ENCODE measurements at places on chromosomes 13 and 19.

GRCh38 chr19:50512112-50512998 lies 1.4 kb downstream of the ASPDH start:
- no peak for DNase-seq

DNA sequence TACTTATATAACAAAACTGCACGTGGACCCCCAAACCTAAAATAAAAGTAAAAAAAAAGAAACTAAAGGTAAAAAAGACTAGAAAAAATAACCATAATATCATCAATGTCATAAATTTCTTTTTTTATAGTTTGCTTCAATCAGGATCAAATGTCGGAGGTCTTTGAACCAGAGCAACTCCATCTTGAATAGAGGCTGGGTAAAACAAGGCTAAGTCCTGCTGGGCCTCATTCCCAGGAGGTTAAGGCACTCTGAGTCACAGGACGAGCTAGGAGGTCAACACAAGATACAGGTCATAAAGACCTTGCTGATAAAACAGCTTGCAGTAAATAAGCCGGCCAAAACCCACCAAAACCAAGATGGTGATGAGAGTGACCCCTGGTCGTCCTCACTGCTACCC lies 24.0 kb downstream of the TPT1 start:
- no peak for DNase-seq

DNA sequence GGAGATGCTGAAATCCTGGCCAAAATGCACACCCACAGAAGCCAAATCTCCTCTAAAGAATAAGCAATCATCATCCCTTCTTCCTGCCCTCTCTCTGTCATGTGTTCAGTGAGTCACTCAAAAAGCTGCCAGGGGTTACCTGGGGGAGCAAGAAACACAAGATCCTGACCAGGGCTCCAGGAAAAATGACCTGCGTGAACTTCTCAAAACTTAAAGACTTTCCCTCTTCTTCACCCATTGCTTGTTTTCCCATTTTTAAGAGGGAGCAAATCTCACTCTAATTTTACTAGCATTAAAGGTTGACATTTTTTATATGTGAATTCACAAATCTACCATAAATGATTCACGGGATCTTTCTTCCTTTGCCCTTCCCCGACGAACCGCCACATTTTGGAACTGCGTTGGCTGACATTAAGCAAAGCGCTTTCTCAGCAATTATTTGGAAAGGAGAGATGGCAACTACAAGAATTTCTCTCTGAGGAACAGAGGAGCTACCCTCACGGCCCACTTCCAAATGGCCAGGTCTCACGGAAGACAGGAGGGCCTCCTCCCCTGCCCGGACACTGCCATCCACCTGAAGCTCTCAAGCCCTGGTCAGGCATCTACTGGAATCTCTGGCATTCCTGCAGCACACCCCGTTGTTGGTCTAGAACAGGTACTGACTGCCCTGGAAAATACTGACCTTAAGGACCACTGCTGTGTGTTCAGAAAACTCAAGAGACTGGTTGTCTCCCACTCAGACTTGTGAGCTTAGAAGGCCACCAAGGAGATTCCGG lies 14.2 kb downstream of the TSHZ3 start:
- DNase-seq, result no peak

GRCh38 chr19:30739394-30739793 lies 367.2 kb downstream of the ZNF536 start:
- no peak for DNase-seq

DNA sequence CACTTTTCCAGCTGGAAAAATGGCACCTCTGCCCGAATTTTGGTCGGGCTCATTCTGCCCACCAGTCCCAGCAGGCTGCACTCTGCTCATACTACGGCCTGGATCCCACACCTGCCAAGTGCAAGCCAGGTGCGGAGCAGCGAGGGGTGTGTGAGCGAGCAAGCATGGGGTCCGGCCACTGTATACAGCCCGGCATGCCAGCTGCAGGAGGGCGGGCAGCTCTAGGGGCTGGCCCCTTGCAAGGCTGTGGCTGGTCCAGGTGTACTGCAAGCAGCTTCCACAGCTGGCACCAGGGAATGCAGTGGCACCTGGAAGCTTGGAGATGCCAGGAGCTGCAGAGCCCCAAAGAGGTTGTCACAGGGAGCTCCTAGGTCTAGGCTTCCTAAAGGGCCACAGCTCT lies 2.7 kb upstream of the INTS6 start:
- no peak for DNase-seq

DNA sequence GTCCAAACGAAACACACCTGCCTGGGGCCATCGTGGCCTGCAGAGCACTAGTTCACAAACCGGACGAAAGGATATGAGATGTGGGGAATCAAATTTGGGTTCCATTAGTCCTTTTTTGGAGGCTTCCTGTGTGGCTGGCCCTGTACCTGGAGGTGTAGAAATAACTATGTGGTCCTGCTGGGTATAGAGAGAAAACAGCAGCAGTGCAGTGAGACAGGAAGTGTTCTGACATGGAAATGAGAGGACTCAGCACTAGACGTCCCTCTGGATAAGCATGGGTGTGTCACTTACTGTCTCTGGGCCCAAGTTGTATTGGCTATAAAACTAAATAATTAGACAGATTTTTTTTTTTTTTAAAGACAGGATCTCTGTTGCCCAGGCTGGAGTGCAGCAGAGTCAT lies 12.3 kb downstream of the KDELR1 start:
- no peak for DNase-seq

DNA sequence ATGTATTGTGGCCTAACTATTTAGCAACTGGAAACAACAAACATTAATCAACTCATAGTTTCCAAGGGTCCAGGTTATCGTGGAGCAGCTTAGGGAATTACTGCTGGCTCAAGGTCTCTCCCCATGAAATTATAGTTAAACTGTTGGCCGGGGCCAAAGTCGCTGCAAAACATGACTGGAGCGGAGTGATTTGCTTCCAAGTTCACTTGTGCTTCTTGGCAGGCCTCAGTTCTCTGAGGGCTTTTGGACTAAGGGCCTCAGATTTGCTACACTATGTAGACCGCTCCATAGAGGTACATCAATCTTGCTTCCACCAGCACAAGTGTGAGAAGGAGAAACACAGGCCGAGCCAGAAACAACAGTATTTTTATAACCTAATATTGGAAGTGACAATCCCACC lies 9.4 kb upstream of the KBTBD7 start:
- no peak for DNase-seq

DNA sequence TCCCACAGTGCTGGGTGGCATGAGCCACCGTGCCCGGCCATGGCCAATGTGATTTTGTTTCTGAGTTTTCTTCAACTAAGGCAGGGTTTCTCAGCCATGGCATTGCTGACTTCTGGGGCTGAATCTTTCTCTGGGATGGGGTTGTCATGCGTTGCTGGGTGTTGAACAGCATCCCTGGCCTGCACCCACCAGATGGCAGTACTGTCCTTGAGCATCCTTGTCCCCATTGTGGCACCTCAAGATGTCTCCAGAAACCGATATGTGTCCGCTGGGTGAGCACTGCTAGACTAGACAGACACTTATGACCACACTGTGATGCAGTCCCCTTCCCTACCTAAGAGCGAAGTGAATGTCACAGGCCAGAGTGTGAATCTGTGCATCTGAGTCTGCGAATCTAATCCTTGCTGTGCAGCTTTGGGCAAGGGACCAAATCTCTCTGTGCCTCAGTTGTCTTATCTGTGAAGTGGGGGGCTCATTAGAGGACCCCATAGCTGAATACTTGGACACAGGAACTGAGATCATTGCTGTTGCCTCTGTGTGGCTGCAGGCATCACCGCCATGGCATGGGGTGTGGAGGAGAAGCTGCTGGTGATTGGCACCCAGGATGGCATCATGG lies 50.3 kb upstream of the SIN3B start:
- peak; percentile 55 for DNase-seq

DNA sequence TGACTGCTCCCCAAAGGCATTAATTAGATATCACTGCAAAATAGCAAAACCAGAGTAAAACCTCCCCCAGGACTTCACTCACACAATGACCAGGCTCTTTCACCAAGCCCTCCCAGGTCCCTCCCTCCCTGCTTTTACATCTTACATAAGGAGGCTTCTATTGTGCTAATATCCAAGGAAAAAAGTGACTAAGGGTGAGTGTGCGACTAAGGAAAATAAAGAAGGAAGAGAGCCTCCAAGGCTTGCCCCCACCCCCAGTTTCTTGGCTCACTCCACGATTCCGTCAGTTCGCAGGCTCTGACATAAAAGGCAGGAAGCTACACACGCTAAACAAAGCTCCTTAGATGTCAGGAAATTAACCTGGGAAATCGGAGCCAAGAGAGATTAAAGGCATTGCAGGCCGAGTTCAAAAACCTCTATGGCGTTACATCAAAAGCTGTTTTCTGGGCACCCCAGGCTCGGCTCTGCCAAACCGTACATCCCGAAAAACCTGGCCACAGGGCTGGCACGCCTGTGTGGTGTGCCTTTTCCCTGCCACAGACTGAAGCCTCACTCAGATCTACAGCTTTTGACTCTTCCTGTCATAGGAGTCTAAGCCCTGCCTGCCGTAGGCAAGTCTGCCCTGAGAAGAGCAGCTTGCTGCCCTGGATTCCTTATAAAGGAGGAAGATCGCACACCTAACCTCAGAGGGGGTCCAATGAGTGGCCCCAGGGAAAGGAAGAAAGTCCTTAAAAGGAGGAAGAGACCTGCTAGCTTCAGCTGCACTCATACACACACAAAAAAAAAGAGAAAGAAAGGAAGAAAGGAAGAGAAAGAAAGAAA lies 67.0 kb upstream of the SERP2 start:
- DNase-seq, result no peak

DNA sequence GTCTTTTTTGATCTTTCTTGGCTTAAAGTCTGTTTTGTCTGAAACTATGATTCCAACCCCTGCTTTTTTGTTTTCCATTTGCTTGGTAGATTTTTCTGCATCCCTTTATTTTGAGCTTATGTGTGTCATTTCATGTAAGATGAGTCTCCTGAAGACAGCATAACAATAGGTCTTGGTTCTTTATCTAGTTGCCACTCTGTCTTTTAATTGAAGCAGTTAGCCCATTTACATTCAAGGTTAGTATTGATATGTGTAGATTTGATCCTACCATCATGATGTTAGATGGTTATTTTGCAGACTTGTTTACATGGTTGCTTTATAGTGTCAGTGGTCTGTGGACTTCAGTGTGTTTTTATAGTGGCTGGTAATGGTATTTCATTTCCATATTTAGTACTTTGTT lies 1678.9 kb downstream of the PCDH9 start:
- DNase-seq, result no peak

GRCh38 chr19:45809643-45810159 lies 5.4 kb downstream of the RSPH6A start:
- peak; percentile 47 for DNase-seq

Measured in SW 1271 (cell line).